OCI-M1 (cell line): ENCODE measurements at places on chromosomes 16 and 17.

GRCh38 chr17:18038149-18038850 lies 668 bp downstream of the ATPAF2 start:
- DNase-seq: peak; percentile 66

GRCh38 chr16:68786685-68787418 lies 49.8 kb downstream of the CDH1 start:
- DNase-seq: no peak

- no peak for DNase-seq
Observed at GRCh38 chr17:9566067-9566466, 9.6 kb downstream of the STX8 start.

- DNase-seq: peak; percentile 43
Observed at GRCh38 chr17:45311760-45312476, 4.9 kb downstream of the MAP3K14 start.

DNA sequence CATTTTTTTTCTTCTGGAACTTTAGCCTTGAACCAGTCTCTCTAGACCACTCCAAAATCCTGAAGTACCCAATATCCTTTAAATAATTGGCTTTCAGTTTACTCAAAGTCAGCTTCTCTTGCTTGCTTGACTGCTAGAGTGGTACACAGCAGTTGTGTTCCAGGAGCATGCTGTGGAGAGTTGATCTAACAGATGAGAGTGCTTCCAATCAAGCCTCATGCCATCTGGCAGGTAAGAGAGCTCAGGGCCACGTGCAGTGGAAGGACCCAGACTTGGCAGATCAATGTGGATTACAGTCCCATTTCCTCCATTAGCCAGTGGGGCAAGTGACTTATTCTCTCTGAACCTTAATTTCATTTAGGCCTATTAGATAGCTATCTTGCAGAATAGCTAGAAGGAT lies 15.7 kb downstream of the CNEP1R1 start:
- DNase-seq: no peak

- no peak for DNase-seq
Observed at GRCh38 chr16:68746951-68747350, 9.9 kb downstream of the CDH1 start.

GRCh38 chr16:87570938-87571867 lies 31.1 kb upstream of the JPH3 start:
- peak; percentile 48 for DNase-seq

- DNase-seq: peak; percentile 60
Observed at GRCh38 chr17:40415390-40415789, 2.3 kb downstream of the TOP2A start.

DNA sequence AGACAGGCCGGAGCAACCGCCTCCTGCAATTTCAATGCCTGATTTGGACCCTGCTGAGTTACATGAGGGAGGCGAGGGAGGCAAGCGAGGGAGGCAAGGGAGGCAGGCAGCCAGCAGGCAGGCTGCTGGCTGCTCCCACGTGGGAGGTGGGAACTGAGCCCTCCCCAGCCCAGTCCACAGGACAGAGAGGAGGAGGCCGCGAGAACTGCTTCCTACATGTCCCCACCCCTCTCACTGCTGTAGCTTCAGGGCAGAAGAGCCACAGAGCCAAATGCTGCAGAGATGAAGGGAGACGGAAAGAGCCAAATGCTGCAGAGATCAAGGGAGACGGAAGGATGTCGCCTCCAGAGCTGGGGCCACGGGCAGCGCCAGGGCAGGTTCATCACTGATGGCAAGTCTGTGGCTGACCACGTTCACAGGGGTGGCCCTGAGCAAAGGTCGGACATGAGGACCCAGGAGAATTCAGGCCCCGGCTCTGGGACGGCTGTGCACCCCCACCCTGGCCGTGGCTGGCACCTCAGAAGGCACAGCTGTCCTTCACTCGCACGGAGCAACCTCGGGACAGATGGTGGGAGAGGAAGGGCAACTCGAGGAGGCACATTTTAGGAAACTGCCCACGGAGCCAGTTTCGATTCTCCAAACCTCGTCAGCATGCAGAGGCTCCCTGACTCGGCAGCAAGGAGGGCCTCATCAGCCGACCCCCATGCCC lies 21.5 kb downstream of the RPH3AL start:
- DNase-seq: no peak

- no peak for DNase-seq
Observed at GRCh38 chr17:65593855-65594845, 32.7 kb upstream of the AXIN2 start.

- DNase-seq: peak; percentile 63
Observed at GRCh38 chr16:85051067-85051581, 23.5 kb downstream of the KIAA0513 start.

DNA sequence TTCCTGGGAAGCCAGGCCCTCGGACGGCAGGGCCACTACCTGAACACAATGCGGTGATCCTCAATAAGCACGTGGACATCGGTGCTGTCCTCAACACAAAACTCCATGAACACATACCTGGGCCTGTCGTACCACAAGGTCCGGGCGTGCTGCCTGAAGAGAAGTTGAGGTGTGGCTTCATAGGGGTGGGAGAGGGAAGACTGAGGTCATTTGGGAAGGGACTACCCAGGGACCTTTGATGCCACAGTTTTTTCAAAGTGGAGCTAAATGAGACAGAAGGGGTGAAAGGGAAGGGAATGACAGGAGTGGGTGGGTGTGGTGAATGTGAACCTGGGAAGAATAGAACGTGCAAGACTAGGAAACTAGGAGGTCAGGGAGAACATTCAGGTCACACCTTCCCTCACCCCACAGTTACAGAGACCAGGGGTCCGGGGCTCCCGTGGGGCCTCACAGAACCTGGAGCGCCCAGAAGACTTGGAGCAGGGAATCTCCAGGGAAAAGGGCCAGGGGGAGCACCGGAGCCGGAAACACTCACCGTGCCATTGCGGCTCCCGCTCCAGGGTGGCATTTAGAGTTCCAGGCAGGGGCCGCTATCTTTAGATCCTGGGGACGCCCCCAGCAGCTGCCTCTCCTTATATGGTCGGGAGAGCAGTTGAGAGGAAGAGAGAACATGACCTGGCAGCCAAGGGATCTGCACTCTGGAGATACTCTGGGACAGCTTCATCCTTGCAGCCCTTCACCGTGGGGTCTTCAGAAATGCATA lies at the start of gene PTGES3L:
PTGES3L (minus strand) TSS at position 570 of the 763 bp plus-strand sequence; CDS start at position 543, 27 bp downstream.
- DNase-seq: peak; percentile 80

GRCh38 chr16:46620266-46621005 lies 743 bp downstream of the SHCBP1 start:
- DNase-seq: peak; percentile 45

GRCh38 chr16:34078691-34079090 lies 619.3 kb downstream of the TP53TG3F start:
- no peak for DNase-seq

GRCh38 chr17:12180644-12181261 lies 160.1 kb downstream of the MAP2K4 start:
- DNase-seq: peak; percentile 55

- peak; percentile 27 for DNase-seq
Observed at GRCh38 chr17:44236444-44236991, 17.0 kb upstream of the UBTF start.

GRCh38 chr16:35745191-35745590 lies 2285.8 kb downstream of the TP53TG3F start:
- no peak for DNase-seq

DNA sequence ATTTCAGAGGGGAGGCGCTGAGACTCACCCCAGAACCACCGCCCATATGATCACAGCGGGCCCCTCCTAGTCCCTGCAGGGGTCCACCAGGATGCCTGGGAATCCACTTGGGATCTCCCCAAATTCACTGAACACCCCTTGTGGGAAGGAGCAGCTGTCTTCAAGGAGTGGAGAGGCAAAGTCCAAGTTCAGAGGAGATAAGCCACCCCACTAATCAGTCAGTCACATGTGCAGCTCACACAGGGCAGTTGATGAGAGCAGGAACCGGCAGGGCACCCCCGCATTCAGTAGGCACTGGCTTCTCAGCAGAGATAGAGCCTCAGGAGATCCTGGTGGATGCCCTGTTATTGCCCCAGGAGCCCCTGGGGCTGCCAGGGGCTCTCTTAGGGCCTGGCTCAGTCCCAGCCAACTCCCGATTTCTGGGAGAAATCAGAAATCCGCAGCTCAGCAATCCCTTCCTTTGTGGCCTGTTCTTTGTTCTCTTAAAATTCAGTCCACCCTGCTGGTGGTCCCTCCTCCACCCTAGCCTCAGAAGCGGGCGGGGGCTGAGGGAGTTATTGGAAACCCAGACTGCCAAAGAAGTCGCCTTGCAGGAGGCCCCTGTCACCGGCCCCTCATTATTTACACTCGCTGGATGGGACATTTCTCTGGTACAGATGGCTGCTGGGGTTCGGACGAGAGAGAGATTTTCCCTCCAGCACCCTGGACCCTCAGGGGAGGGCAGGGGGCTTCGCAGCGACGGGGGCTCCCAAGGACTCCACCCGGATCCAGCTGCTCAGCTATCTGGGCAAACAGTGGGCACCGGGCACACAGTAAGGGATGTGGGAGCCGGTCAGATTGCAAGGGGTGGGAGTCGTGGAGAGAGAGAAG lies 1.8 kb downstream of the CDC42EP4 start:
- peak; percentile 69 for DNase-seq

GRCh38 chr16:59886021-59886420 lies 1151.9 kb upstream of the GOT2 start:
- peak; percentile 25 for DNase-seq

GRCh38 chr17:160336-160735 lies 21.1 kb downstream of the DOC2B start:
- no peak for DNase-seq

DNA sequence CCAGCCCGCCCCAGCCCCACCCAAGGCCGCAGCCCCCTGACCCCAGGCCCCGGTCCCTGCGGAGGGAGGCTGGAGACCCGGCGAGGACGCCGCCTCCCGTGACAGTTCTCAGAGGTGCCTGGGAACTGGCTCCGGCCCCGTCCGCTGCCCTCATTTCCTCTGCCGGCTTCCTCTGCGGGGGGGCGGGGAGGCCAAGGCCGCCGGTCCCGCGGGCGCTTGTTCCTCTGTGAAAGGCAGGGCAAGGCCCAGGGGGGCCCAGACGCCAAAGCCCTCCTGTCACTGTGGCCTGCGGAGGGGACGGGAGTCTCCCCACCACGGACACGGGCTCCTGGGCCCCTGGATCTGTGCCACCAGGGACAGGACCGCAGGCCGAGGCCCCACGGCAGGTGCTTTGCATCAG lies 5.0 kb upstream of the PVALEF start:
- DNase-seq: no peak

- no peak for DNase-seq
Observed at GRCh38 chr16:12159028-12159427, 182.5 kb downstream of the SNX29 start.

DNA sequence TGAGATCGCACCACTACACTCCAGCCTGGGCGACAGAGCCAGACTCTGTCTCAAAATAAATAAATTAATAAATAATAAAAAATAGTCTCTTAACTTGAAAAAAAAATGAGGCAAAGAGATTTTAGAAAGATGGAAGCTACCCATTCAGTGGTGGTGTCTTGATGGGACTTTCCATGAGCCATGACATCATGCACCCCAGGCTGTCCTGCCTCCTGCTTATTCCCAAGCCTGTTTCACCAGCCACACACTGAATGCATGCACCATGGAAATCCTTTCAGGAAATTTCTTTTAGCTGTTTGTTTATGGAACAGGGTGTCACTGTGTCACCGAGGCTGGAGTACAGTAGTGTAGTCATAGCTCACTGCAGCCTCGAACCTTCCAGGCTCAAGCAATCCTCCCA lies 8.9 kb upstream of the DLX3 start:
- no peak for DNase-seq

DNA sequence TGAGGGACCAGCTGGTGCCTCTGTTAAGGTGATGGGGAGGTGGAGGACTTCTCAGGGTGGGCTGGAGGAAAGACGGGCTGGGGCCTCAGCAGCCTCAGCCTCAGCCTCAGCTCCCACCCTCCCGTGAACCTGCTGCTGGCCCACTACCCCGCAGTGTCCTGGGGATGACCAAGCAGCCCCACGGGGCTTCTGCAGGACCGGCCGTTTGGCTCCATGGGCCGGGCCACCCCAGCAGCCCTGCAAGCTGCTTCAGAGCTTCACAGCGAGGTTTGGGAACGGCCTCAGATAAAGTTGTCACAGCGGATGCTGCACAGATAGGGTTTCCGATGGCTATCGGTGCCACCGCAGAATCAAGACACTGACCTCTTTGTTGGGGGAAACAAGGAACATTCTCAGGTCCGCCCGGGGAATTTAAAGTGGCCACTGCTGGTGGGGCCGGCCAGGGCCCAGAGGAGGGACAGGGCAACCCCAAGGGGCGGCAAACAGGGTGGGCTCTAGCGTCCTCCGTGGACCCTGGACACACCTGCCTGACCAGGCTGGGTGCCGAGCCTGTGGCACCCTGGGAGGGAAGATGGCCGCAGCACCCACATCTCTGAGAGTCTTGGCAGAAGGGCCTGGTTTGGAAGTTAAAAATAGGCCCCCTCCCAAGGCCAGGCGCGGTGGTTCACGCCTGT lies 47.8 kb upstream of the ZC3H18 start:
- DNase-seq: no peak

DNA sequence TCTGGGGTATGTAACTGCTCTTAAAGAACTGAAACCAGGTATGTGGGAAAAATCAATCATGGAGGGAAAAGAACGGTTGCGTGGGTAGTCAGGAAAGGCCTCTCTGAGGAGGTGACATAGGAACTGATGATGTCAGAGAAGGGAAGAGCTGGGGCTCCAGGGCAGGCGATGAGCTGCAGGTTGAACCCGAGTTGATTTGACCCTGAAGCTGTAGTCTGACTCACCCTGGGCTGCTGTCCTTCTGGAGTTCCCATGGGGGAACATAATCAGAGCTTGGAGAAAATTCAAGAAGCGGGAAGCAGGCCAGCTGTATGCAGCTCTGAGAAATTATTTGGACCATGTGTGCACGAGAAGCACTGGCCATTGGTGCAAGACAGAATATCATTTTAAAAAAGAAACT lies 16.7 kb downstream of the SLC6A2 start:
- DNase-seq: no peak

- DNase-seq: no peak
Observed at GRCh38 chr16:80666378-80667250, 125.8 kb downstream of the DYNLRB2 start.

GRCh38 chr16:64586781-64587180 lies 535.1 kb downstream of the CDH11 start:
- DNase-seq: no peak

GRCh38 chr17:36498560-36499300 lies 12.2 kb downstream of the ZNHIT3 start:
- DNase-seq: no peak

DNA sequence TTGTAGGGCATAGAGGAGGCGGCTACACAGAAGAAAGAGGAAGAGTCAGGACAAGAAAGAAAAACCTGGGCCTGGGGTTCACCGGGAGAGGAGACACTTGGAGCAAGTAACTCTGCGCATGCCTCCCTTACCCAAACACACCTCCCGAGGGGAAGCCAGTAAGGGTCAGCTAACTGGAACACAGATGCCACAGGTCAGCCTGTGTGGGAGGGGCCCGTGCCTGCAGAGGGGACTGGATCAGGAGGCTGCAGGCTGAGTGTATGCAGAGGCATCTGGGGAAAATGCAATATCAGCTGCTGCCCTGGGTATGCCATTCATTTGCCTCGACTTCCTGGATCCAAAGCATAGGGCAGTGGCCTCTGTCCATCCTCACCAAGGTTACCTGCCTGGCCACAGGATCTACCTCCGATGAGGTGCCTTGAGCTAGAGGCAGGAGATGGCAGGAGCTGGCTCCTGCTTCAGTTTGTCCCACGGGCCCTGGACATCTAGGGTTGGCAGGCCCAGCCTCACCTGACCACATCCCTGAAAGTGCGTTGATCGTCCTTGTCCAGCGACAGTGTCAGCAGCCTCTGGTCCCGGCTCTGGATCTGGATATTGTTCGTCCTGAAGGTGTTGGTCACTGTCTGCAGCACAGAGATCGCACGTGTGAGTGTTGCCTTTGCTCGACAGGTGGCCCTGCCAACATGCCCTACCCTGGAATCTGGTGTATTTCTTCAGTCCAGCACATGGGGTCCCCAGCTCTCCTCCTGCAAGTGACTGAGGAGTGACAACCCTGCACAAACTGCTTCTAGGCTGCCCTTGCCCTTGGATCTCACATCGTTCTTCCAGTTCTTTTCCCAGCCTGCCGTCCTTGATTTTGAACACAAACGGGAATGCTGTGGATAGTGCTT lies 4.6 kb upstream of the MFSD6L start:
- DNase-seq: peak; percentile 40
